ENCODE measurements at places on chromosomes 5 and 9. TPM values are rescaled to one million over a fixed set of nuclear protein-coding genes. Genes with fewer than 3 reads are reported as not detected.
A peak's percentile ranks its signal among the peaks of the same experiment; 100 is the strongest.

DNA sequence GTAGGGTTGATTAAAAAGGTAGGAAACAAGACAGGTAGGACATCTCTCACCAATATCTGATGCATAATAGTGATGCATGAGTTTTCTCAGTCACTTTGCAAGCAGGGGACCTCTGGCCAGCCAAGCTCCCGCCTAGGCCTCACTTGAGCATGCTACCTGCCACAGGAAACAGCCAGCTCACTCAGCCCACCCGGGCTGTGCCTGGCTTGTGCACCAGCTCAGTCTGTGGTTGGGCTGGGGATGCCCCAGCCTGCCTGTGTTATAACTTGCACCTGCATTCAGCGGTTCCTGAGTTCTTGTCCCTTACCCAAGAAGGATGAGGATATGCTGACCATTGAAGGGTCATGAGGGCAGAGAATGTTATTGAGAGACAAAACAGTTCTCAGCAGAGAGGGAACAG, 172.8 kb upstream of the PLCXD3 start:
- DNase-seq = peak; percentile 11
- H3K36me3 ChIP-seq = no peaks in the 10 kb centered on the region
- no peak overlapping the region for H3K27ac ChIP-seq
- H3K4me1 ChIP-seq = no peaks in the 10 kb centered on the region
- H3K27me3 ChIP-seq = peaks cover 19% of the 10 kb centered on the region

DNA sequence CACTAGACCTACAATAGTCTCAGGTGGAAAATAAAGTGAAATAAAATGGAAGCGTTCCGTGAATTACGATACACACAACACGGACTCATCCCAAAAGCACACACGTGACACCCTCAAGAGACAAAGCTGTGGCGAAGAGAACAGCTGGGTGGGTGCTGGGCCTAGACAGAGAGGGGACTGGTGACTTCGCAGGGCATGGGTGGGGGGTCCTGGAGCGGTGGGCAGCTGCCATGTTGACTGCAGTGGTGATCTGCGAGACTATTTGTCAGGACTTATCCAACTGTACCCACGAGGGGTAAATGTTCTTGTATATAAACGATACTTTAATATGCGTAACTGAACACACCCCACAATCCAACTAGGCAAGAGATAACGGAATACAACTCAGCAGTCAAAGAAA, 52.0 kb downstream of the GOLM1 start:
- no peak overlapping the region for H3K27ac ChIP-seq
- no peak for DNase-seq
- H3K4me3 ChIP-seq = no peak overlapping the region
- H3K27me3 ChIP-seq = no peaks in the 10 kb centered on the region

The FCN2 gene
- total RNA-seq = not detected

DNA sequence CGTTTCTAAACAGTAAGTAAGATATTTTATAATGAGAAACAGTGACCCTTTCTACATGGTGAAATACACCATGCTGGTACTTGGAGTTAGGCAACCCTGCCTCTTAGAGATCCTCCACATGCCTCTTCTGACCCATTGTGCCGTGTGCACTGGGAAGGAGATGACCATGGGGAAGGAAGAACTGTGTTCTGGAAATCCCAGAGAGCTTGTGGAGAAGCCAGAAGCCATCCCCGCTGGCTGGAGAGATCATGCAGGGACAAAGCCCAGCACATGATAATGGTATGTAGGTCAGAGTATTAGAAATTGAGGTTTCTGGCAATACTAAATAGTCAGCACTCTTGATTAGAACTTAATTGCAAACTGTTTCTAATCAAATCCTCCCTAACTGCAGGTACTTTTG, 307.3 kb downstream of the FBXL7 start:
- H3K4me3 ChIP-seq = no peak overlapping the region
- no peak overlapping the region for H3K27ac ChIP-seq
- DNase-seq = no peak
- no peaks in the 10 kb centered on the region for H3K27me3 ChIP-seq
- H3K4me1 ChIP-seq = no peaks in the 10 kb centered on the region

The FAM219A gene
- total RNA-seq = 9.7 TPM

- H3K4me1 ChIP-seq = no peaks in the 10 kb centered on the region
- no peaks in the 10 kb centered on the region for H3K36me3 ChIP-seq
- no peak overlapping the region for H3K27ac ChIP-seq
- no peak for DNase-seq
- no peak overlapping the region for H3K4me3 ChIP-seq
These were observed 1020.7 kb downstream of the PTPRD start for GRCh38 chr9:9592104-9592503.

DNA sequence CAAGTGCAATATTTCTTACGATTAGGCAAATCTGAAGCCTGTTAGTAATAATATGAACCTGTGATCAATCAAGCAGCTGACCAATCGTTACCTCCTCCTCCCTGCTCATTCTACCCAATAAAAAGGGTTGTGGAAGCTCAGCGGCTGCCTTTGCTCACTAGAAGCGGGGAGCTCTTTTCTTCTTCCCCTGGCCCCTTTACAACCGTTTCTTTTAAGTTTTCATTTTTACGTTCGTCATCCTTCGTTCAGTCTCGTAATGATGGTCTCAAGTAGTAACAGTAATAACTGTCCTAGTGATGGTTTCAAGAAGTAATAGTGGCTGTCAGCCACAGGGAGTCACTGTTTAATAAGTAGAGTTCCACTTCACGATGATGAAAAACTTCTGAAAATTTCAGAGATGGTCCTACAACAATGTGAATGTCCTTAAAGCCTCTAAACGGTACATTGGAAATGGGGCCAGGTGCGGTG, 6.2 kb downstream of the UGT3A2 start:
- no peak overlapping the region for H3K27ac ChIP-seq
- no peaks in the 10 kb centered on the region for H3K36me3 ChIP-seq
- peaks cover 4% of the 10 kb centered on the region for H3K4me1 ChIP-seq
- DNase-seq = no peak
- peaks cover 19% of the 10 kb centered on the region for H3K27me3 ChIP-seq

The ACOT12 gene
- total RNA-seq = not detected

DNA sequence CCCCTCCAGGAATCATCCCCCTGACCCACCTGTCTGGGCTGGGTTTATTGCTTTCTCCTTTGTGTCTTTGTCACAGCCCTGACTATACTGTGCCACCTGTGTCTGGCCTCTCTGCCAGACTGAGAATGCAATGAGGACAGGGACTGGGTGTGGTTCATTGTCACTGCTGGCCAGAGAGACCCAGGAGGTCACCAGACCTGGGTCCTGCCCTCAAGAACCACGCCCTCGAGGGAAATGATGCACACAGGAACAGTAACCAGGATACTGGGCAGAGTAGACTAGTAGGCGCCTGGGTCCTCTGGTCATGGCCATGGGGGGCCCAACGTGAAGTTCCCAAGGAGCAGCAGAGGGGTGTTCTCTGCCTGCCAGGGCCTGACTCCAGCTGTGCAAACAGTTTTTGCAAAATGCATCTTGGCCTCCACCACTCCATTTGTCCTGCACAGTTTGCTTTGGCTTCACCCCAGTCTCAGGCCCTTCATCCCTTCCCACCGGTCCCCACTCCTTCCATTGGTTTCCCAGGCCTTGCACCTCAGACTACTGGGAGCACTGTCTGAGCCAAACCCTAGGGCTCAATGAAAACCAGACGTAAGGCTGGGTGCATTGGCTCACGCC, 17.8 kb downstream of the RGS3 start:
- peaks cover 13% of the 10 kb centered on the region for H3K4me1 ChIP-seq
- no peaks in the 10 kb centered on the region for H3K36me3 ChIP-seq
- H3K27me3 ChIP-seq = peaks cover 1% of the 10 kb centered on the region
- no peak overlapping the region for H3K4me3 ChIP-seq
- no peak overlapping the region for H3K27ac ChIP-seq

- peaks cover 7% of the 10 kb centered on the region for H3K4me1 ChIP-seq
- DNase-seq = no peak
- H3K27ac ChIP-seq = no peak overlapping the region
- no peaks in the 10 kb centered on the region for H3K36me3 ChIP-seq
These were observed 13.1 kb upstream of the HSD17B4 start for GRCh38 chr5:119439140-119439631.

The AGXT2 gene
- total RNA-seq = not detected

GRCh38 chr9:22682961-22683699, 236.5 kb downstream of the DMRTA1 start:
- H3K36me3 ChIP-seq = no peaks in the 10 kb centered on the region
- H3K27ac ChIP-seq = no peak overlapping the region
- no peak overlapping the region for H3K4me3 ChIP-seq
- peaks cover 2% of the 10 kb centered on the region for H3K4me1 ChIP-seq

GRCh38 chr5:133944263-133945185, 23.9 kb downstream of the C5orf15 start:
- H3K36me3 ChIP-seq = no peaks in the 10 kb centered on the region
- H3K27me3 ChIP-seq = no peaks in the 10 kb centered on the region
- peaks cover 3% of the 10 kb centered on the region for H3K4me1 ChIP-seq
- H3K27ac ChIP-seq = no peak overlapping the region
- peak; percentile 78 for DNase-seq

DNA sequence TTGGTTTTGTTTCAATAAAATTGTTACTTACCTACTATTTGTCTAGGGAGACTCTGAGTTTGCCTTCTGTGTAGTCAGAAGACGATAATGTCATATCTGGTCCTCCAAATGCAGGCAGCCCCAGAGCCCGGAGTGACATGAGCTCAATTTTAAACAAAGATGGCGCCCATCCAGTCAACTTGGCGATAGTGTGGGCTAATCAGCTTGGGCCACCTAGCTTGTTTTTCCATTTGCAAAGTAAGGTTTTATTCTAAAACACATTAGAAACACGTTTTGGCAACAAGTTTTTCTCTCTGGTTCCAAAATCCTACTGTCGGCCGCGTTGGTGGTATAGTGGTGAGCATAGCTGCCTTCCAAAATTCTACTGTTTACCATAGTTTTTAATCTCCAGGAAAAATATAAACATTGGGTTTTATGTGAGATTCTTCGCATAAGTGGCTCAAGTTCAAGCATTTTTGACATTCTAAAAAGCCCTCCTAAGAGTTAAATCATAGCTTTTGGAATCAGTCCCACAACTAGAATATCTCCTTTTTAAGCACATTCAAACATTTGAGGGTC, 13.2 kb downstream of the TSC1 start:
- peaks cover 14% of the 10 kb centered on the region for H3K36me3 ChIP-seq
- H3K4me3 ChIP-seq = no peak overlapping the region
- no peaks in the 10 kb centered on the region for H3K4me1 ChIP-seq
- H3K27ac ChIP-seq = no peak overlapping the region

- no peaks in the 10 kb centered on the region for H3K36me3 ChIP-seq
- H3K4me1 ChIP-seq = peaks cover 15% of the 10 kb centered on the region
- no peak for DNase-seq
- no peaks in the 10 kb centered on the region for H3K27me3 ChIP-seq
These were observed 132.2 kb downstream of the RXRA start for GRCh38 chr9:134458207-134459108.

DNA sequence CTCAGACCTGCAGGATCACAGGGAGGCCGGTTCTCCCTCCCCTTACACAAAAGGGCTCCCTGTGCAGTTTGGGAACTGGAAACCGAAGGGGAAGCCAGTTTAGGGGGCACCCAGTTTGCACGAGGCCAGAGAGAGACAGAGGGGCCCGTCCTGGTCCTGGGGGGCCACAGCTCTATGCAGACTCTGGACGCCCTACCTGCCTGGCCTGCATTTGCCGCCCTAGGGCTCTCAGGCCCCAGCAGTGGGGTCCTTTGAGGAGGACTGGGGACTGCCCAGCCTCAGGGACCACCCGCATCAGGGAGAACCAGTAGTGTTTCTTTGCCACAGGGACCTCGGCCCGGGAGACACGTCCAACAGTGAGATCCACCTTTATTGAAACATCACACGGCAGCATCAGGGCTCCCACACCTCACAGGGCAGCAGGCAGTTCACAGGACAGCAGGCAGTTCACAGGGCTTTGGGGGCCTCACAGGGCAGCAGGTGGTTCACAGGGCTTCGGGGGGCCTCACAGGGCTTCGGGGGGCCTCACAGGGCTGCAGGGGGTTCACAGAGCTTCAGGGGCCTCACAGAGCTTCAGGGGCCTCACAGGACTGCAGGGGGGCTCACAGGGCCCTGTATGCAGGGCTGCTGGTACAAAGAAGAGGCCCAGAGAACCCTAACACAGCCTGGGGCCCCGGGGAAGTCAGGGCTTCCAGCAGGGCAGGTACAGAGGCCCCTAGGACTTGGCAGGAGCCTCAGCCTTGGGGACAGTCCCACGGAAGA, 648 bp upstream of the NSMF start:
- peak overlapping the region; percentile 38 for H3K4me3 ChIP-seq
- H3K27me3 ChIP-seq = no peaks in the 10 kb centered on the region
- H3K27ac ChIP-seq = peak overlapping the region; percentile 78

DNA sequence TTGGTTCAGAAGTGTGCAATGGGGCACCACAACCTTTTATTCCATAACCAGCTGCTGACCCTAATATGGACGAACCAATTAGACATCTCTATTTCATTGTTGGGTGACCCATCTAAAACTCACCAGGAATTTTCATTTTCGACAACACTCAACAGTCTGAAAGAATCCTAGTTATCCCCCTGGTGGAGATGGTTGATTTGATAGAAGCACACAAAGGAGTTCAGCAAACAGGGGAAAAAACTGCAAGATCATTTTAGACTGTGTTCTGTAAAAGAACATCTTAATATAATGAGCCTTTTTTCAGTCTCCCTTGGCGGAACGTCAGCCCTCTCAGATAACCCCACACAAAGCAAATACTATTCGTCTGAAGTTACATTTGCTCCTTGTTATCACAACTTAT, 367.4 kb downstream of the KIAA0825 start:
- no peaks in the 10 kb centered on the region for H3K36me3 ChIP-seq
- DNase-seq = no peak
- H3K27me3 ChIP-seq = no peaks in the 10 kb centered on the region
- H3K4me1 ChIP-seq = no peaks in the 10 kb centered on the region
- no peak overlapping the region for H3K27ac ChIP-seq

DNA sequence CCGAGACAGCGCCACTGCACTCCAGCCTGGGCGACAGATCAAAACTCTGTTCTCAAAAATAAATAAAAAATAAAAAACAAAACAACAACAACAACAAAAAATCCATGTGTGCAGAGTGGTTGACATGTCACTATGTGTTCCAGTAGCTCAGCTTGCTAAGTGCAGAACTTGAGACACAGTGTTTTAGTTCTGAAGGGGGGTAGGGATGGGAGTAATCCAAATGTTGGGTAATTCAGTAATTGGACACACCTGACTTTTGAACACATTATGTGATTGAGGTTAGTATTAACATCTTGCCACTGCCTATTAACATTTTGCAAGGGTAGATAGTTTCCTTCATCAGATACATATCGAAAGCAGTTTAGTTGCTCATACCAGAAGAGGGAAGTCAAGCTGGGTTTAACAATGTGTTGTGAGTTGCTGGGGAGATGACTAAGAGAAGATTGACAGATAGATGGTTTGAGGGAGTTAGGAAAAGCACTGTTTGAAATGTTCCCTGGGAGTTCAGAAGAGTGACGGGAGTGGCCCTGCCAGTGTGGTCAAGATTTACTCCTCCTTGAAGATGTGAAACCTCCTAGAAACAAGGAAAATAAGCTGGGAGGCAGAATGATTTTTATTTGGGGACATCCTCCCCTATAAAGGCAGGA, 928 bp downstream of the HACD4 start:
- peaks cover 6% of the 10 kb centered on the region for H3K36me3 ChIP-seq
- H3K4me3 ChIP-seq = no peak overlapping the region
- peak; percentile 46 for DNase-seq
- peaks cover 28% of the 10 kb centered on the region for H3K4me1 ChIP-seq
- H3K27ac ChIP-seq = no peak overlapping the region

- no peaks in the 10 kb centered on the region for H3K4me1 ChIP-seq
- H3K4me3 ChIP-seq = no peak overlapping the region
- DNase-seq = no peak
- H3K27ac ChIP-seq = no peak overlapping the region
These were observed 124.7 kb upstream of the IRX2 start for GRCh38 chr5:2876183-2876582.

Data from activated CD4-positive, alpha-beta T cell treated with anti-CD3 and anti-CD28 coated beads for 36 hours (primary cell).